ENCODE measurements at places on chromosomes 6 and 20.

- no peak for DNase-seq
Observed at GRCh38 chr6:6176127-6176526, 144.3 kb downstream of the F13A1 start.

DNA sequence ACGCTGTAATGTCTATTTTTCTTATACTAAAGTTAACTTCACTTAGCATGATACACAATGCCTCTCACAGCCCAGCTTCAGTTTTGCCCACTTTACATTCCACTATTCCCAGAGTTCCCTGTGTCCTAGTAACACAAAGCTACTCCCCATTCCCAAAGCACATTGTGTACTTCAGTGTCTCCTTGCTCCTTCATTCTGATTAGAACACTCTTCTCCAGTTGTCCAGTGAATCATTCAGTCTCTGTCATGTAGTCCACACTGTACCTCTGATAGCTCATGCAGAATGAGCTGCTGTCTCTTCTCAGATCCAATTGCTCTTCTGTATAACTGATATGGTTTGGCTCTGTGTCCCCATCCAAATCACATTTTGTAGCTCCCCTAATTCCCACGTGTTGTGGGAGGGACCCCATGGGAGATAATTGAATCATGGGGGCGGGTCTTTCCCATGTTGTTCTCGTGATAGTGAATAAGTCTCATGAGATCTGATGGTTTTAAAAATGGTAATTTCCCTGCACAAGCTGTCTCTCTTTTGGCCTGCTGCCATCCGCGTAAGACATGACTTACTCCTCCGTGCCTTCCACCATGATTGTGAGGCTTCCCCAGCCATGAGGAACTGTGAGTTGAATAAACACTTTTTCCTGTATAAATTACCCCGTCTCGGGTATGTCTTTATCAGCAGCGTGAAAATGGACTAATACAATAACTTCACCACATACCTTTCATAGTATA is 2.1 kb upstream of the TMX4 start:
- DNase-seq = no peak

DNA sequence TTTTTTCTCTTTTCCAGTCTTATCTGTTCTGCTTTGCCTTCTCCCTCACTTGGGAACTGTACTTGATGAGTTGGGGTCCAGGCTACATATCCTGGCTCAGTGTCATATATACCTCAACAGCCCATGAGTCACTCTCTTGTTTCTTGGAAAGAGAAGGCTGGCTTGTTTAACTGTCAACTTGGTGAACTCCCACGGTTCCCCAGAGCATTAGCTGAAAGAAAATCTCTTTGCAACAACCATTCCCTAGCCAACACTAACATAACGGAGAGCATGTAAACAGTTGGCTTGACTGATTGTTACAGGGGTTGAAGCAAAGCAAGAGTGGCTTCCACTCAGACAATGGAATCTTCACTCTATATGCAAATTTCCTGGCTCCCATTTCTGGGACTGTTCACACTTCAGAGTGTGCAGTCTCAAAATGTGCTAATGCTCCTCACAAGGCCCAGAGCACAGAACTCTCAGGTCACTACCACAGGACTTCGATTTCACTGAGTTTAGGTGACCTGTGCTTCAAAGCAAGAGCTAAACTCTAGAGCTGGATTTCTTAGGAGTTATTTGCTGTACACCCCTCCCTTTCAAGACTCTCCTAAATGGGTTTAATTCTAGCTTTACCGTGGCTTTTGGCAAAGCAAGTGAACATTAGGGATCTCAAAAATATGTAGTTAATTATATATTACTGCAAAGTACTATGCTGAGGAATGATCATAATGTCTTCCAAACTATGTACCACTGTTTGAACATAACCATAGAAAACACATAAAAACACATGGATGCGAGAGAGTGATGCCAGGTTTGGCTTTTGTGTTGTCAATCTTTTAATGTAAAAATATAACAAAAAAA is 609.8 kb downstream of the RFPL4B start:
- DNase-seq = no peak

DNA sequence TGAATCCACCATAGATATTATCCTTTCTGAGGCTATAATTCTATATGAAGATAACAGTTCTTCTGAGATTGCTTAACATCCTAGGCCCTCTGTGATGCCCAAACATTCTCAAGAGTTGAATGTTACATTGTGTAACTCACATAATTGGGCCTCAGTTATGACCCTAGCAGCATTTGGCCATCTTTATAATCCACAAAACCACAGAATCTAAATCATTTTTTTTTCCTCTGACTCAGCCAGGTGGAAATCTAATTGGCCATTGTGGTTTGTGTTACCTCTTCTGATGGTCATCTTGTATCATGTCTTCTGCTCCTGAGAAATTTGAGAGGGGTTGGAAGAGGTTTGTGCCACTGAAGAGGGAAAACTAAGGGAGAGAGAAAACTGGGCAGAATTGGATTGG is 99.5 kb downstream of the LINC00237 start:
- DNase-seq = no peak

DNA sequence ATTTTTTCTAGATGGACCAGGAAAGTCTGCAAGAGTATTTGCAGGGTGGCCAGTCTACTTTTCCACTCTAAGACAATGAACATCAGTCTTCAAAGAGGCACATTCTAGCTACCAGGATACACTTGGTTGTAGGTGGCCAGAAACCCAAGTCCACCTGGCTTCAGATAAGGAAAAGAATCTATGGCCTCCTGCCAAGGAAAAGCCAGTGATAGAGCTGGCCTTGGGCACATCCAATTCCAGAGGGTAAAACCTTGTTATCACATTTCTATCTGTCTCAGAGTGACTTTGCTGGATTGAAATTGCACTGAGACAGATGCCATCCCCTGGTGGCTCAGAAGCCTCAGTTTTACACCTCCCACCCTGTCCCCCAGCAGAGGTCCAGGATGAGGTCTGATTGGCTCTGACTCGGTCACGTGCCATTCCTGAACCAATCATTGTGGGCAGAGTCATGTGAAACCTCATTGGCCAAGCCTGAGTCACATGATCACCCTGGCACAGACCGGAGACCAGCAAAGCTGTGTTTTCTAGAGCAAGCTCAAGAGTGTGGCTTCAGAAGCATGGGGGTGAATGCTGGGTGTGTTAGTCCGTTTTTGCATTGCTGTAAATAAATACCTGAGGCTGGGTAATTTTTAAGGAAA is 497.4 kb upstream of the SULF2 start:
- DNase-seq = no peak

GRCh38 chr6:139029470-139030227 is 1.1 kb downstream of the ABRACL start:
- no peak for DNase-seq

- no peak for DNase-seq
Observed at GRCh38 chr20:34491226-34491931, 24.8 kb upstream of the DYNLRB1 start.

DNA sequence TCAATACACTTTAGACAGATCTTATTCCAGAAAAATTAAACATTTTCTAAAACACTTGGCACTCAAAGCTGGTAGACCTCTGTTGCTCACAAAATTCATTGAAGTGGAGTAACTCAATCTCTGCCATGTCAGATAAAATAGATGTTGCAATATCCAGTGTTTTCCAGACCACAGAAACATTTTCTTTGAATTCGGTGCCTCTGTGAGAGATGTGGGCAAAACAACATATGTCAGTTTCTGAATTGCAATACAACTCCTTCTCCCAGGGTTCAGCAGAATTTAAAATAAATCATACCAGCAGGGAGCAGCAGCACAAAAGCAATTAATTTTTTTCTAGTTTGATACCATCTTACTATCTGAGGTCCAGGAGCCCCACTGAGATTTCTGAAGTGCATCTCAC is 11.3 kb upstream of the PKHD1 start:
- no peak for DNase-seq

DNA sequence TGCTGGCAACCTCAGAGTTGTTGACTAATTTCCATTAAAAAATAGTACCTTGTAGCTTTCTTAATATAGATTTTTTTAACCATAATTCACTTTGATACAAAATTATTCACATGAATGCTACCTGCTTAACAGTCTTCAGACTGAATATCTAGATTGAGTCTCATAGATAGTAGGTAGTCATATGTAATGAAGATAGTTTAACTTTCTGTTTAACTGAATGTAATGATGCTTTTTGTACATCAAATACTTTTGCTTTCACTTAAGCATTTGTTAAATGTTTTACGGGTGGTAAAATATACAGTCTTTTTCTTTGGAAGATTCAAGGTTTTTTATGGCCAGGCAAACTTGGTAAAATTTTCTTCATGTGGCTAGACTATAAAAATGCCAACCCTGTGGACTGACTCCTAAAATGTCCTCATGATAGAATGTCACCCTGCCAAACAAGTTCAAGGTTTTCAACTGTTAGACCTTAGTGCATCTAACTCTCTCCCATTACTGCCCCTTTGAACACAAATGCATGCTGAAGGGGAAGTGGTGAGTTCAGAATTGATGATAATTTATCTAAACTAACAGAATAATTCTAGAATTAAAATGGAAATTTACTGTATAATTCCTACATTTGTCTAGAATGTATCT is 16.4 kb downstream of the TBPL1 start:
- no peak for DNase-seq
